Cardiac fibroblast (primary cell): ENCODE measurements at places on chromosomes 7 and 10.
A peak's percentile ranks its signal among the peaks of the same experiment; 100 is the strongest.

GRCh38 chr7:3265388-3265787 is 35.7 kb upstream of the SDK1 start:
- DNase-seq, result no peak

- DNase-seq, result no peak
Observed at GRCh38 chr10:8014649-8015048, 39.8 kb upstream of the GATA3 start.

DNA sequence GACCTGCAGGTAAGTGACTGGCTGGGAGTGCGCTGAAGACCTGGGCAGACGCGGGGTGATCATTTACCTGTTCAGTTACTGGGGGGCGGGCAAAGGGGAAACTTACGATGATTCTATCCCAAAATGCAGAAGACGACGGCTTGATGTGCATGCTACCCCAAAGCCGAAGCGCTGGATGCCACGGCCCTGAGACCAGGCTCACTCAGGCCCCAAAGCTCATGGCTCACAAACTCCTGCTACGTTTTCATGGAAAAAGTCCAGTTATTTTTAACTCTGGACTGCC is 200.6 kb downstream of the DIP2C start:
- no peak for DNase-seq

DNA sequence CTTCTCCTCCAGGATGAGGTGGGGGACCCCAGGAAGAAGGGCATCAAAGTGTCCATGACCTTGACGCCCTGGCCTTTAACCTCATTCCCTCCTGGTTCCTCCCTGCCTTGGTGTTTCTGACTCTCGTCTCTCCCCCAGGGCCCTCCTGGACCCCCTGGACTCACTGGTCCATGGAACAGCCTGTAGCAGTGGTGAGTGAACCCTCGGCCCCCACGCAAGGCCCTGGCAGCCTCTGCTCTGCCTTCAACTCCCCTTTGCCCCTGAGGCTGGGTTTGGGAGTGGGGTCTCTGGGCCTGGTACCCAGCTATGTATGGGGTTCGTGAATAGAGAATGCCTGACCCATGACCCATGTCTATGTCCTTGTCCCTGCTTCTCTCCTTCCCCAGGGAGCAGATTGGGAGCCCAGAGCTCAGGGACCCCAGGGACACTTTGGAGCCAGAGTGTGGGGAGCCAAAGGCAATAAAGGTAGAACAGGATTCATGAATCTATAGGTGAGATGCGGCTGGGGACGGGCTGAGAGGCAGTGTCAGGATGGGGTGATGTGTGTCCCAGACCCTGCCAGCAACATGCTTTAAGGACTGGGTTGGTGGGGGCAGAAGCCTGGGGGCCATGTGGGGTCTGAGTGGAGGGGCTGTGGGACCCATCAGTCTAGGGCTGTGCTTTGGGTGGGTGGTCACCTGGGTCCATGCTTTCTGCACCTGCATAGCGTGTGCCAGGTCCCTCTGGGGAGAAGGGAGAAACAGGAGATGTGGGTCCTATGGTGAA is 18.4 kb upstream of the VOPP1 start:
- no peak for DNase-seq

- DNase-seq, result peak; percentile 27
Observed at GRCh38 chr10:60335708-60336107, 54.0 kb downstream of the ANK3 start.

DNA sequence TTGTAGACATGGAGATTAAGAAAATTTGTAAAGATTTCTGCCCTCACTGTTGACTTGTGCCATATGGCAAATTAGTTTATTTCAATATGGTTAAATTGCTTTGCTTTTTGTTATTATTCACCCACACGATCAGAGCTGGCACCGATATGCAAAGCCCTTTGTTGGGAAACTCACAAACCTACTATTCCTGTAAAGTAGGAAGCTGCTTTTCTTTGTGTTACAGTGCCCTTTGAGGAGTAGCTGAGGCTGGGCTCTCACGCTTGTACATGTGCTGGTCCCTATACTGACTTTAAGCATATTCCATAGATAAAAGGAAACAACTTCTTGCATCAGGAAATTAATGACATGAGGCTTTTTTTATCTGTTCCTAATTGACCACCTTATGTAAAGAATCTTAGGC is 17.6 kb upstream of the AOAH start:
- DNase-seq, result no peak

- DNase-seq, result no peak
Observed at GRCh38 chr10:112426111-112426510, 20.6 kb downstream of the ZDHHC6 start.

DNA sequence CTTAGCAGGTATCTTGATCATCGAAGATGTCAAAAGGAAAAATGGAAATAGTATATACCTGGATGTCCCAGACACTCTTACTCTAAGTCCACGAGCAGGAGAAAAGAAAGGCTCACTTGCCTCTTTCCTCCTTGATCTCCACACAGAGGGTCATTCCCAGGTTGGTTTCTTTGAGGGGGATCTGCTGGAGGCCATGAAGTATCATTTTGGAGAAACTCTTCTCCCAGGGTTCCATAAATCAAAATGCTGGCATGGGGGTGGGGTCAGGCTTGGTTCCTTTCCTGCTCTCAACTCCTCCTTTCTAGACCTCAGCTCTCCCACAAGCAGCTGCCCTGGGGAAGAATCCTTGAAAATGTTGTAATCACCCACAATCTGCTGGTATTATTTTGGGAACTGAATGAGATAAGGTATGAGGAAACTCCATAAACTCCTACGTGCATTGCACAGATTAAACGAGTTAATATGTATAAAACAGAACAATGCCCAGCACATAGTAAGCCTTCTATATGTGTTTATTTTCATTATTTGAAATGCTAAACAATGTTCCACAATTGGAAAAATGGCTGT is 54.4 kb downstream of the PRKCQ start:
- DNase-seq, result peak; percentile 16

- DNase-seq, result no peak
Observed at GRCh38 chr10:23829556-23829955, 379.4 kb upstream of the KIAA1217 start.

DNA sequence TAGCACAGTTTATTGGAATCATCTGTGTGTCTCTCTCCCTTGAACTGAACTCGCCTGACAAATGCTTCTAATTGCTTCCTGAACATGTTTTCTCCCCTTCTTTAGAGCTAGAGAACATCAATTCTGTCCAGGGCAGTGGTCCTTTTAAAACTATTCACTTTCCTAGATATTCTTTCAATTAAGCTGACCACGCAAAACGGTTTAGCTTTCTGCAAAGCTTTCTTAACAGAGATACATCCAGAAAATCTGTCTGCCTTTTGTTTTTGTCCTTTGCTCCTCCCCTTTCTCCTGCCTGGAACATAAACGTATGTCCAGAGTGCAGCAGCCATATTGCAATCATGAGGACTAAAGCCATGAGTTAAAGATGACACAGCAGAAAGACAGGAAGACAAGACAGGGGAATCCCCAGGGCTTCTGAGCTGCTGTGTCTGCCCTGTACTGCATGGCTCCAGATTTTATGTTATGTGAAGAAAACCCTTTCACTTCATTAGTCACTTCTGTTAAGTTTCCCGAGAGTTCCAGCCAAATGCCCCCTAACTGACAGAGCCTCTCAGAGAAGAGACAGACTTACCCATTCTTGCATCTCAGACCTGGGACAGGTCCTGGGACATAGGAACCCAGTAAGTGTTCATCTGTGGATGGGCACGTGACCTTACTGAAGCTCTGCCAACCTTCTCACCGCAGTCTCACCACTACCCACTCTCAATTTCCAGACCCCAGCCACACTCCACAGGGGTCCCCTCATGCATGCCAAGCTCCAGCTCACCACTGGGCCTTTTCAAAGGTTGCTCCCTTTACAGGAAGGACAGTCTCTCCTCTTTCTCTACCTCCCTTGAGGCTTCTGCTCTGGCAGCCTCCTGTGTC is 35.0 kb upstream of the CPXM2 start:
- no peak for DNase-seq

- no peak for DNase-seq
Observed at GRCh38 chr7:90966346-90966745, 297.9 kb upstream of the FZD1 start.

DNA sequence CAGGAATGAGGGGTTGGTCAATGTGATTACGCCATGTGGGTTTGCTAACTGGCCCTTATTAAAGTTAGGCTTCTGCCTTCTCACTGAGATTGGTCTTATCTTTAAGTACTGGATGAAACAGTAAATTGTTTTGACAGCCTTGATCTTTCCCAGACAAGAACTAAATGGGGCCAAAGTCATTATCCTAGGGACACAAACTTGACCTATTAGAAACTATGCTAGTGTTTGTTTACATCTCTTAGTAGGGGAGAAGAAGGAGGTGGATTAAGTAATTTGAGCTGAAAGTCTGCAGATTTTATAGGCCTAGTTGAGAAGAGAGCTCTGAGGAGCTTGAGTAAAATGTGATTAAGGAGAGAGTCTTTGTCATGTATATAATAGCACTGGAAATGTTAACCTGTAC is 386.9 kb downstream of the HTR7 start:
- DNase-seq, result no peak

GRCh38 chr10:99779335-99779734 is 3.1 kb upstream of the ABCC2 start:
- peak; percentile 92 for DNase-seq

DNA sequence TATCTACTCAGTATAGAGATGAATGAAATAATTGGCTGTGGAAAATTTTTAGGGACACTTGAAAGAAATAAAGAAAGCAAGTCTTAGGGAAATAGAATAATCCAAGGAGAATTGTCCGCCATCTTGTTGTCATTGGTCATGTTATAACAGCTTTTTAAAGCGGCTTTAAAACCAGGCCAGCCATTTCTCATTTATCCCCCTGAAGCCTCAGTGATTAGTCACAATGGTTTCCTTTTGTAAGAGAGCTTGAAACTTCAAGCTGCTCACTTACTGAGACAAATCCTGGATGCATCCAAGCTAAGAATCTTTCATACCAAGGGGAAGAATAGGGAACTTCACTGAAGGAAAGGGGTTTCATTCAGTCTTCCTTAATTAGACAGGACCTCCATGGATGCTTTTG is 67.9 kb downstream of the SGCE start:
- DNase-seq, result no peak
